ENCODE measurements at places on chromosomes 1 and 21. TPM values are rescaled to one million over a fixed set of nuclear protein-coding genes. Genes with fewer than 3 reads are reported as not detected.
A peak's percentile ranks its signal among the peaks of the same experiment; 100 is the strongest.

GBP5 gene
- total RNA-seq = not detected

ILDR2 gene
- total RNA-seq = 2.5 TPM

TIE1 gene
- total RNA-seq = 0.15 TPM

DDR2 gene
- total RNA-seq = 0.41 TPM

TRAPPC3 gene
- total RNA-seq = 60.4 TPM

ATP1A4 gene
- total RNA-seq = not detected

CRNN gene
- total RNA-seq = not detected

IL19 gene
- not detected for total RNA-seq

ANP32E gene
- 152 TPM for total RNA-seq

GREM2 gene
- total RNA-seq = not detected

FHAD1 gene
- total RNA-seq = not detected

INSRR gene
- not detected for total RNA-seq

DNA sequence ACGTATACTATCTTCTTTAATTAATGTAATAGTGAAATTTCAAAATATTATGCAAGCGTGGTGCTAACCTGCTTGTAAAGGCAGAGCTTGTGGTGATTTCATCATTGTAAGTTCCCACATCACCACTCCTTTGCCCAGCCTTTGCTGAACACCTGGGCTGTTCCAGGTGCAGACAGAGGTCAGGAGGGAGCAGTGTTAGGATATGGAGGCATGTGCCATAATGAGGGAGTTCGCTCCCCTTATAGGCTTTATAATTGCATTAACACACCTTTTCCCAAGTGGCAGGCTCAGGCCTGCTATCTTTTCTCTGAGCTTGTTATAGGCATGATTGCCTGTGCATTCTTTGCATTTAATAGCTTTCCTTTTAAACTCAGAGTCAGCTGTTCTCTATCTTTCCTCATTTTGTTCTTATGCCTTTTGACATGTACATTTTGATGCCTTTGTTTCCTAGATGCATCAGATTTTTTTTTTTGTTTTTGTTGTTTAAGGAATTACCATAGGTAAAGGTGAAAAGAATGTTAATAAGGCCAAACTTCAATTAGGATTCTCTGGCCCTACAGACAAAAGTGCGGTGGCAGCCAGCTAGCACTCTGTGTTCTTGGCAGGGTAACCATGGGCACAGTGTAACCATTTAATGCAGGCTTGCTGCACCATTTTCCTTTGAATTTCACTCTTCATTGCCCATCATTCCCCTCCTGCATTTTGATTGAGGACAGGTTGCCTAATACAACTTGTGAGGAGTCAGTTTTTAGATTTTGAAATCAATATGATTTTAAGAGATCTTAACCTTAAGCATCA is 12.6 kb downstream of the NPL start:
- DNase-seq = no peak

- DNase-seq = no peak
Observed at GRCh38 chr1:222097588-222097987, 355.7 kb upstream of the DUSP10 start.

DNA sequence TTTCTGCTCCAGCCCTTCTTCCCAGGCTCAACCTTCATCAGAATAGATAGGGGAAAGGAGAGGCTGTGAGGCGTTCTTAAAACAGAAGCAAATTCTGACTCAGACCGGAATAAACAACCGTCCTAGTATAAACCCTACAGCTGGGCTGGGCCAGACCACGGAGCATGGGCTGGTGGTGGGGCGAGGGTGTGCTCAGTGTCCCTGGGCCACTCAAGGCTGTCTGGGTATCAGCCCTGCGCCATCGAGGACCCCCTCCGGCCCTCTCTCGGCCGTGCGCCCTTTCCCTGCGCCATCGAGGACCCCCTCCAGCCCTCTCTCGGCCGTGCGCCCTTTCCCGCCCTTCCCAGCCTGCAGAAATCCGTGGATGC is 36.0 kb downstream of the CAPN2 start:
- no peak for DNase-seq

DNA sequence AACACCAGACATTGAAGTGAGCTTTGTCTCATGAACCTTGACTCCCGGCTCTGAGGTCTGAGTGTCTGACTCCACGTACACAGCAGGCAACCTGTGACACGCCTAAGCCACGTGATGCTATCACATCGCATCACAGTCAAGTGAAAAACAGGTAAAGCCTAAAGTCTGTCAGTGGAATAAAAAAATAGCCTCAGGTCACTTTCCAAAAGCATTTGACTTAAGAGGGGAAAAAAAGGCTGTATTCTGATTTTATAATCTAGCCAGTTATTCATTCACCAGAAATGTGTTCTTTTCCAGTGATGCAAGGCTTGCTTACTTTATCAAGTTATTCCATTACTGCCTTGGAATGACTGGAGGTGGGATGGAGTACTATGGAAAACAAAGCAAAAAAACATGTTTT is 163.2 kb upstream of the HMCN1 start:
- DNase-seq = no peak

- no peak for DNase-seq
Observed at GRCh38 chr1:55867304-55867843, 652.2 kb upstream of the USP24 start.

- no peak for DNase-seq
Observed at GRCh38 chr1:177471244-177471643, 300.5 kb downstream of the BRINP2 start.

DNA sequence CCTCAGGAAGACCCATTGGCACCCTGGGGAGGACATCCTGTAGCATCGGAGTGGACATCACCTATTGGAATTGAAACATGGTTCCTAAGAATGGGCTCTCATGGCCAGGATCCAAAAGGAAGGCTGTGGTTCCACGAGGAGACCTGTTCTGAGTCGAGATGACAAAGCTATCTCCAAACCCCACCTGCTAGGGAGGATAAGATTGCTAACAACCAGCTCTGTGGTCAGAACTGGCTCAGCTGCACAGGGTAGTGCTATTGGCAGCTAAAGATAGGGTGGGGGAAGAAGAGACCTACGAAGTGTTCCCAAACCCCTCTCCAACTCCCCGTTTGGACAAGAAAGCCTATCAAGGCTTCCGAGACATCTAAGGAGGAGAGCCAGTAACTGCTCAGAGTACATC is 17.7 kb upstream of the C8B start:
- DNase-seq = no peak

DNA sequence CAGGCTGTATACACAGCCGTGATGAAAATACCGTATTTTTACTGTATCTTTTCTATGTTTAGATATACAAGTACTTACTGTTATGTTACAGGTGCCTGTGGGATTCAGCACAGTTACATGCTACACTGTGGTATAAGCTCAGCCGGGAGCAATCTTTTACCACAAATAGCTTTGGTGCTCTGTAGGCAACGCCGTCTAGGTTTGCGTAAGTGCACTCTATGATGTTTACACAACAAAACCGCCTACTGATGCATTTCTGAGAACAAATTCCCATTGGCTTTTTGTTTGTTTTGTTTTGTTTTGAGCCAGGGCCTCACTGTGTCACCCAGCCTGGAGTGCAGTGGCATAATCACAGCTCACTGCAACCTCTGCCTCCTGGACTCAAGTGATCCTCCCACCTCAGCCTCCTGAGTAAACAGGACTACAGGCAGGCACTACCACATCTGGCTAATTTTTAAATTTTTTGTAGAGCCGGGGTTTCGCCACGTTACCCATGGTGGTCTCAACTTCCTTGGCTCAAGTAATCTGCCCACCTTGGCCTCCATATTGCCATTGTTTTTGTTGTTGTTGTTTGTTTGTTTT is 81.0 kb downstream of the SCCPDH start:
- DNase-seq = no peak

GRCh38 chr21:45108808-45109781 is 34.7 kb downstream of the ADARB1 start:
- DNase-seq = no peak

- no peak for DNase-seq
Observed at GRCh38 chr21:45015469-45015860, 58.9 kb upstream of the ADARB1 start.

- DNase-seq = no peak
Observed at GRCh38 chr1:7705048-7705907, 65.8 kb upstream of the VAMP3 start.

DNA sequence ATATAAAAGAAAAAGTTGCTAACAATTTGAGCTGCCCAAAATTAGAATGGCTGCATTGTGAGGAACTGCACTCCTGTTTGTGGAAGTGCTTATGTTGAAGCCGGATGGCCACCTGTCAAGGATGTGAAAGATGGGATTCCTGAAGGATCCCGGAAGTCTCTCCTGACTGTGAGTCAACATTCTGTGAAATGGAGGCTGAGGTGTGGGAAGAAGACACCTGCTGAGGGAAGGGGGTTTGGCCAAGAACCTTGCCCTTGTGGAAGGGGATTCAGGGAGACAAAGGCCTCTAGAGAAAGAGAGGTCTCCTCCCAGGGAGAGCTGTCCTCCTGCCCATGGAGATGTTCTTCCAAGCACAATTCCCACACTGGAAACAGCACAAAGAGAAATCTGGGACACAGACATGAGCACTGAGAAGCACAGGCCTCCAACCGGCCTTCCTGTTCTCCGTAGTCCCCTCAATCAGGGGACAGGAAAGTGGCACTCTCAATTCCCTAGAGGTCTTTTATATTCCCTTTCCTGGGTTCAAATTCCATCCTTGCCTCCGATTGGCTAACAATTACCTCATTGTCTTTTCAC is 70.5 kb downstream of the CD2 start:
- DNase-seq = no peak

DNA sequence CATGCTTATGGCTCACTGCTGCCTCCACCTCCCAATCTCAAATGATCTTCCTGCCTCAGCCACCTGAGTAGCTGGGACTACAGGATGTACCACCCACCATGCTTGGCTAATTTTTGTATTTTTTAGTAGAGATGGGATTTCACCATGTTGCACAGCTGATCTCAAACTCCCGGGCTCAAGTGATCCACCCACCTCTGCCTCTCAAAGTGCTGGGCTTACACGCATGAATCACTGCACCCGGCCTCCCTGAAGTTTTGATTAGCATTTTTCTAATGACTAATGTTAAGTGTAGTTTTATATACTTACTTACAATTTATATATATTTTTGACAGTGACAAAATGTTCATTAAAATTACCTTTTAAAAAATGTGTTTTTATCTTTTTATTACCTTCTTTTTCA is 41.1 kb downstream of the ZNF678 start:
- DNase-seq = no peak

GRCh38 chr1:5744341-5744740 is 247.9 kb downstream of the NPHP4 start:
- no peak for DNase-seq

DNA sequence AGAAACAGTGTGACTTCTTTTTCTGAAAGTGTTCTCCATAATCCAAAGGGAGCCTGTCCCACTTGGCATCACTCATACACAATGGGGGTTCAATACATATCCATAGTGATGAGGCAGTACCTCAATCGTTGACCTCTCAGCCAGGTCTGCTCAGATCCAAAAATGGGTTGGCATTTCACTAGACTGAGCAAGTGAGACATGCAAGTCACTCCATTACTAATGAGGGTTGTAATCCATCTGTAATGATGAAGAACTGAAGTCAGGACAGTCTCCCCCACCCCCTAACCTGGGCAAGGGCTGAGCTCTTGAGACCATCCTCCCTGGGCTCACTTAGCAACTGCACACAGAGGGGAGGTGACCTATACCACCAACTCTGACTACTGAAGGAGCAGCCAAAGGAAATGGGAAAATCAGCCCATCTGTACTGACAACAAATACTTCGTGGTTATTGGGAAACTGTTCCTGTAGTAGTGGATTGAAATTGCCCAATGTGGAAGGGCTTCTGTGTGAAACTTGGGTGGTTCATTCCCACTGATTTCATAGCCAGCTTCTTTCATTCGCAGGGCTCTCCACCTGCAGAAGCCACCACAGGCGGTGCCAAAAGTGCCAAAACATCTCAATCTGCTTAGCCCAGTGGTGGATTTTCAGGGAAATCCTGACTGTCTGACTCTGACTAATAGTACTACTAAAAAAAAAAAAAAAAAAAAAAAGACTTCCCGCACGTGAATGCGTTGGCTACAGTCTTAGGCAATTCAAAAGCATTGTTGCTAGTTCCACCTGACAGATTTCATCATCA is 5.0 kb downstream of the NGF start:
- no peak for DNase-seq

DNA sequence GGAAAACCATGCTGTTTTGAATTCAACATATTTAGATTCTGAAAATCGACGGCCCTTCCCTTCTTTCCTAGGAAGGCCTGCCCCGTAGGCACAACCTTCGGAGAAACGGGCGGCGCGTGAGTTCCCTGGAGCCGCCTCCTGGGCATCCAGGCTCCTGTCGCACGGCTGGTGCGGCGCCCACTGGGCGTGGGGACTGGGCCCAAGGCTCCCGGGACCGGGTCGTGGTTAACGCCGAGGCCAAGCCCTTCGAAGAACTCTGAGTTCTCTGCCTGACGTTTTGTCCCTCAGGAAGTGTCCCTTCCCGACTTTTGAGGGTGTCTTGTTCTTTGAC is 19.2 kb upstream of the TBX15 start:
- no peak for DNase-seq

DNA sequence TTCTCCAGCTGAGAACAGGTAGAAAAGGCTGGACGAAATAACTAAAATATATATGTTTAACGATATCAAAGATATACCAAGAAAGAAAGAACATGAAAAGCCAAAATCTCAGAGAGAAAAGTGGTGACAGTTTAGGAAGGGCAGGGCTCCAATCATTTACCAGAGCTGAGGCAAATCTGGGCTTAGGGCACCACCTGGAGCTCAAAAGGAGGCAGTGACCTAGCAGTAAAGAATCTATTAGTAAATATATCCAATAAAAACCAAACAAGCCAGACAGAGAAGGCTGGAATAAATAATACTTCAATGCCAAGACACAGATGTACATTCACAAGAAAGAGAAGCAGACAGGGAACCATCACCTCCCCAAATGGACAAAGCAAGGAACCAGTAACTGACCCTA is 43.5 kb downstream of the CHIA start:
- DNase-seq = peak; percentile 74

GRCh38 chr1:41983451-41983850 is 64.7 kb upstream of the HIVEP3 start:
- DNase-seq = no peak

DNA sequence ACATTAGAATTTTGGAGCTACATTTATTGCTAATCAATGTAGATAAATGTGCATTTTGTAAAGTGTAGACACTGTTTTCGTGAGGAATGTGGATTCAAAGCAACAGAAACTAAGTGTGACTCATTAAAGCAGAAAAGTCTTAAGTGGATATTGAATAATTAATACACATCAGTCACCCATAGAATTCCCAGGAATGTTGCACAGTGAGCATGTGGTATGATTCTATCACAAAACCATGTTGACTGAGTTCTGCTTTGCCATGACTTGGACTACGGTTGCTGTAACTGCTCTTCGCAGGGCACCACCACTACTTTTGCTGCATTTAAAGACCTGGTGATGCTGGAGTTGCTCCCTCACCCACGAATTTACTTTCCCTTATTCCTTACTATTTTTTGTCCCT is 471.8 kb downstream of the KCNT2 start:
- DNase-seq = no peak

- DNase-seq = no peak
Observed at GRCh38 chr1:47951026-47951425, 46.2 kb downstream of the TRABD2B start.

DNA sequence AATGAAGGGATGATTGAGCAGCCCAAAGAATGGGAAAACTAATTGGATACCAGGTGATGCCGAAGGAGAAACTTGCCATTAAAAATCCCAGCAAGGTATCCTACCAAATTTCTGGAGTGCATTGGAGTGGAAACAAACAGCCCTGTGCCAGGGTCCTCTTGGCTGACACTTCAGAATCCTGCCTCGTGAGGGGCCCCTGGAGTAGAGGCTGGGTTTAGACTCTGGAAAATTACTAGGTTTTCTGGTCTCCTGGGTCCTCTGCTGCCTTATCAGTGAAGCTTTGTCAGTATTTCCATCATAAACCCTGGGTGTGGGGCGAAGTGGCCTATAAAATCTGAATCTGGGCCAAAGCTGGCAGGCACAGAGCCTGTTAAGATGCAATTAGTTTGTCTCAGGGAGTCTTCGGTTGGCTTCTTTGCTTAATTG is 289.2 kb upstream of the USP24 start:
- DNase-seq = no peak

Data from OCI-LY7 (cell line).